Endothelial cell (in vitro differentiated cells): ENCODE measurements at places on chromosomes 3 and 15.

DNA sequence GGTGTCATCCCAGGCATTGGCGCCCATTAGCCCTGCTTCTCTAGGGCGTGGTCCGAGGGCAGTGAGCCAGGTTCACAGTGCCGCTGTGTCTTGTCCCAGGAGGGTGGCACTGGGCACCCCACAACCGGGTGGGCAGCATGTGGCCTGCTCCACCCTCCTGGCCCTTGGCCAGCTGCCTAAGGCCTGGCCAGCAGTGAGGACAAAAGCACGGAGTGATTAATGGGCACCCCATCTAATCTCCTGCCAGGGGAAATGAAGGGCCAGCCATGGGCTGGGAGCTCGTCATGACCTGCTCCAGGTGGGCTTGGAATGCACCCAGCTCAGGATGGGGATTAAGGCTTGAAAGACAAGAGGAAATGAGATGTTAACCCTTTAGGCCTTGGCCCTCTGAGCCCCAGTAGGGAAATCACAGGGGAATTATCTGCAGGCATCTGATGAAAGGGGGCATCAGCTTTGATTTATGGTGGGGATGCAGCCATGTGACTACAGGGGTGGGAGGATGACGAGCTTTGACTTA lies 5.2 kb downstream of the THSD4 start:
- no peak for DNase-seq

DNA sequence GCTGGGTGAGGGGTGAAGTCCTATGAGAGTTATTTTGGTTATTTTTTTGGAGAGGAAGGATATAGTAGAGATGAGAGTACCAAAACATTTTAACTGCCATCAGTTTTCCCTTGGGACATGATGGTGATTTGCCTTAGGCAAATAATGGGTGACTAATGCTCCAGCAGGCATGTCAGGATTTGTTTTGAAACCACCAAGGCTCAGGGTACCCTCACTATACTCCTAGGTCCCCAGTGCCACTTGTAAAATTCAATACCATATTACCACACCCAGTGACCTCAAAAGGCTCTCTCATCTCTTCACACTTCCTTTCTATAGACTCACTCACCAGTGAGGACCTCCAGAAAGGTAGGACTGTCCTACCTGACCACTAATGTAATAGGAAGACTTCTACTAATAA lies 83.6 kb downstream of the WDR72 start:
- DNase-seq, result no peak

- DNase-seq, result no peak
Observed at GRCh38 chr15:100596792-100597191, 5.2 kb downstream of the LINS1 start.

DNA sequence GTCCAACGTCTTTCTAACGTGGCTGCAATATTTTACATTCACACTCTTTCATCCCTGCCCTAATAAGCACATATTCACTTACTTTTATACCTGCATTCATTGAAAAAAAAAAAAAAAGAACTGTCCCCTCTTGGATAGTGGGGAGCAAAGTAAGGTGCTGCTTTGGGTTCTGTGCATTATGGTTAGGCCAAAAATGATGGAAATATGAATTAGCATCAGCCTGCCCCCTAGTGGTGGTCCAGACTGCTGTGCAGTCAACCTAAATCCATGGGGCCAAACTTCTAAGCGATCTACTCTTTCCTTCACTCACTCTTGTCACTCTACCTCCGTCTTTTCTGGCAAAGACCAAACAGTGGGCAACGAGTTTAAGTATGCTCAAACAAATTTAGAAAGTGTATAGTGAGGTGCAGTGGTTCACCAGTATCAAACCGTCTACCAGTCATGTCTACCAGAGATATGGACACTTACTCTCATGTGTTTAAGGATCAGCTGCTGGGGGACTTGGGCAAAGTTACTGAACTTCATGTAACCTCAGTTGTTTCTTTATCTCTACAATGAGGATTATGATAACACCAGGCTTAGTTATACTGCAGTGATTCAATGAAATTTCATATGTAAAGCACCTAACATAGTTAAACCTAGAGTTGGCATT lies 61.5 kb upstream of the GRM7 start:
- peak; percentile 41 for DNase-seq

DNA sequence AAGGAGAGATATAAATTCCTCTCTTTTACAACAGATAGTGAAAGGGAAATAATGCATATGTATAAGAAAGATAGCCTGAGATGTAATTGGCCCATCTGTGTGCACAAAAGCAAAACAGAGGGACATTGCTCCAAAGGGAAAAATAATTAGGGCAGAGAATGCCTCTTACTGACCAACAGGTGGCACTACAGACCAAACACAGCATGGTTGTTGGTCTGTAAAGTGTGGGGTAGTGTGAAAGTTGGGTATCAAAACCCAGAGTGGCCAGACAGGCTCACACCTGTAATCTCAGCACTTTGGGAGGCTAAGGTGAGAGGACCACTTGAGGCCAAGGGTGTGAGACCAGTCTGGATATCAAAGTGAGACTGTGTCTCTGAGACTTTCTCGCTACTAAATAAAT lies 4.5 kb upstream of the TLNRD1 start:
- DNase-seq, result no peak

DNA sequence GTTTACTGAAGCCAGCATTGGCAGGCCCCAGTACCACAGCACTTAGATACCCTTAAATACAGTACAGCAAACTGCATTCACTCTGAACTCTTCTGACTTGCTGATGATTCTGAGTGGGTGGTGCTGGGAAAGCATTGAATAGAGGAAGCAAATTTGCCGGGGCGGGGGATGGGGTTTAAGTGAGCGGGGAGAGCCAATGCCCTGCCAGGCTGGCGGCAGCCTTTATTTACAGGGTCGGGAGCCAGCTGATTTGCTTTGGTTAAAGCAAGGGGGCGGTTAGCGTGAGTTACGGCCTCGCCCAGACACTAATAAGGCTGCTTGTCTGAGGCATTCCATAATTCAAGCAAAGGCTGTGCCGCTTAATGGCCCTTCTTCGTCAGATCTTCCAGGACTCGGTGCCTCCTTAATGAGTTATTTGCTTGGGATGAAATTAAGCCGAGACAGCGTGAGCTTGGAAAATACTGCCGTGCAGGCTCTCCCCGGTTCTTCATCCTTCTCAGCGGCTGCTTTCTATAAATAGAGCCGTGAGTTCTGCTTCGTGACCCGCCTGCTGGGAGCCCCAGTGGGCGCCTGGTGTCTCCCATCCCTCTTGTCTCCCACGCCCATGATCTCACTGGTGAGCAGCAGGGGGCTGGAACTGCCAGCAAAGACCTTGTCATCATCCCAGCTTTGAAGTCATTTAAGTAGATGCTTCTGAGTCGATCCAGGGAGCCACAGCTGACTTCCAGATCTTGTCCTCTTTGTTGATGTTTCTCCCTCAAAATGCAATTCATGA lies 25.8 kb downstream of the SPSB4 start:
- DNase-seq, result no peak

DNA sequence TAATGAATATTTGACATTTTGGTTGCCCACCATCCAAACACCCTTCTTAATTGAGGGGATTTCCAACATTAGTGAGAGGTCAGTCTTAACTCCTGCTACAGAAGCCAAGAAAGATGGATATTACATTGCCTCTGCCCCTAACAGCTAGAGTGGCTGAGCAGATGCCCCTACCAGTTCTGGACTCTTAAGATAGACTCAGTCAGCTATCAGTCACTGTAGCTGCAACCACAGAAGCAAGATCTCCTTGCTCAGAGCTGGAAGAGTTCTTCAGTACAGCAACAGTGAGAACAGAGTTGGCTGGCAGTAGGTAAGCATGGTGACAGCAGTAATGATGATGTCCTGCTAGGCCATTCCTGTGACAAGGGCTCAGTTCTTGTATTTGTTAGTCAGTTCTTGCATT lies 29.4 kb upstream of the TNFSF10 start:
- DNase-seq, result no peak

DNA sequence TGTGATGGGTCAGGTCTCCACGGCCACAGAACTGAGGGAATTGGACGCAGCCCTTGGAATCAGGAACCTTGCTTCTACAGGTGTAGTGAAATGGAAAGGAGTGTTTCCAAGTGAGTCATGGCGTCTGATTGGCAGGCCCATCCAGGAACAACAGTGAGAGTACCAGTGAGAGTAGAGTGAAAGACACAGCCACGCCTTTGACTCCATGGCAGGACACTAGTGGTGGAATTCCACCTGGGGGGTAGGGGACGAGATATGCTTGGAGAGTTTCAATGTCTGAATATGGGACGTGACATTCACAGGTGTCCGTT lies 3.0 kb upstream of the SLC28A1 start:
- DNase-seq, result no peak

- no peak for DNase-seq
Observed at GRCh38 chr3:28677581-28677980, 329.0 kb upstream of the AZI2 start.

GRCh38 chr15:68616397-68616796 lies 37.6 kb downstream of the CORO2B start:
- DNase-seq, result no peak

- DNase-seq, result no peak
Observed at GRCh38 chr3:5258526-5258925, 71.0 kb downstream of the EDEM1 start.

GRCh38 chr3:128354788-128355542 lies 111.7 kb downstream of the DNAJB8 start:
- no peak for DNase-seq

GRCh38 chr3:12280357-12280806 lies 8.5 kb upstream of the PPARG start:
- no peak for DNase-seq

DNA sequence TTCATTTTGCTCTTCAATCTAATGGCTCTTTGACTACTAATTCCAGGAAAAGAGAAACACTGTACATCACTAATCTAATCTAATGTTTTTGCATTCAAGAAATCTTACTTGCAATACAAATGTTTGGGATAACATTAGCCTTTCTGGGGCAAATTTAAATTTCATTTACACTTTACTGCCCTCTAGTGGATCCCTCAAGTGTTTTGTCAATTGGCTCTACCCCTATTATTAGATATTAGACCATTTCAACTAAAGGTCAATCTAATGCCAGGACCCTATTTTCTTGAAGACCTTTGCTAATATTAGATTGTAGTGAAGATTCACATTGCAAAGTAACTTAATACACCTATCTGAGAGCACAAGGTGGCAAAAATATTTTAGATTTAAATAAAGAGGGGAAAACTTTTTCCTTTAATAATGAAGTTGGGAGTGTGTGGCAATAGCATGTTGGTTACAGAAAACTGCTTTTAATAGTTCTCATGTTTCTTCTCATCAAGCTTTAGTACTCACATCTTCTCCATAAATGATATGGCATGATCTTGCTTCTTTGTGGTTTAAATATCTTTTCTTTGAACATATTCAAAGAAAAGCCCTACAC lies 5.0 kb downstream of the C2CD4A start:
- DNase-seq, result no peak

GRCh38 chr3:106805625-106806024 lies 571.6 kb upstream of the CCDC54 start:
- no peak for DNase-seq

DNA sequence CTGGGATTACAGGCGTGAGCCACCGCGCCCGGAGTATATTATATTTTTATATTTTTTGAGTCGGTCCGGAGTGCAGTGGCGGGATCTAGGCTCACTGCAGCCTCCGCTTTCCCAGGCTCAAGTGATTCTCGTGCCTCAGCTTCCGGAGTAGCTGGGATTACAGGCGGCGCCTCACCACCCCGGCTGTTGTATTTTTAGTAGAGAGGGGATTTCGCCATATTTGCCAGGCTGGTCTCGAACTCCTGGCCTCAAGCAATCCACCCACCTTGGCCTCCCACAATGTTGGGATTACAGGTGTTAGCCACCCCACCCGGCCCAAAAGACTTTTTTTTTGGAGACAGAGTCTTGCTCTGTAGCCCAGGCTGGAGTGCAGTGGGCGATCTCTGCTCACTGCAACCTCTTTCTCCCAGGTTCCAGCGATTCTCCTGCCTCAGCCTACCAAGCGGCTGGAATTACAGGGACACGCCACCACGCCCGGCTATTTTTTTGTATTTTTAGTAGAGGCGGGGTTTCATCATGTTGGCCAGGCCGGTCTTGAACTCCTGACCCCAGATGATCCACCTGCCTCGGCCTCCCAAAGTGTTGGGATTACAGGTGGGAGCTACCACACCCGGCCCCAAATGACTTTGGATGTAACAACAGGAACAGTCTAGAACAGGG lies 1.0 kb downstream of the ZNF589 start:
- DNase-seq, result peak; percentile 16

GRCh38 chr3:154071146-154071545 lies 50.0 kb upstream of the ARHGEF26 start:
- DNase-seq, result no peak

DNA sequence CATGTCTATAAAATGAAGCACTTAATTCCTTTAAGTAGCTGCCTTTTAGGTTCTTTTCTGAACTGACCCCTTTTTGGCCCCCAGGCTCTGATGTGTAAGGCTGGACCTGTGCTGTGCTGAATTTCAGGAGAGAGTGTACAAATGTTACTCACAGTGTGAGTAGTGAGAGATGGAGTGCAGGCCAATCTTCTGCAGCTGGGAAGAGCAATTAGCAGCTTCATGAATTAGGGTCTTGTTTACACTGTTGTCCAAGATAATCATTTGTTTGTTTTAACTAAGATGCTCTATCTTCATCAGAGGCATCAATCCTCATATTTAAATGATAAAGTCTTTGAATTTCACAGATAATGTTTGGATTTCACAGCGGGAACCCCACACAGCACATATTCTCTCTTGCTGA lies 19.4 kb downstream of the ARPP21 start:
- DNase-seq, result no peak

- no peak for DNase-seq
Observed at GRCh38 chr15:38894243-38894948, 329.8 kb upstream of the RASGRP1 start.

GRCh38 chr3:179452872-179453271 lies 1.6 kb upstream of the GNB4 start:
- no peak for DNase-seq

- no peak for DNase-seq
Observed at GRCh38 chr15:79529157-79529785, 97.1 kb downstream of the MINAR1 start.

DNA sequence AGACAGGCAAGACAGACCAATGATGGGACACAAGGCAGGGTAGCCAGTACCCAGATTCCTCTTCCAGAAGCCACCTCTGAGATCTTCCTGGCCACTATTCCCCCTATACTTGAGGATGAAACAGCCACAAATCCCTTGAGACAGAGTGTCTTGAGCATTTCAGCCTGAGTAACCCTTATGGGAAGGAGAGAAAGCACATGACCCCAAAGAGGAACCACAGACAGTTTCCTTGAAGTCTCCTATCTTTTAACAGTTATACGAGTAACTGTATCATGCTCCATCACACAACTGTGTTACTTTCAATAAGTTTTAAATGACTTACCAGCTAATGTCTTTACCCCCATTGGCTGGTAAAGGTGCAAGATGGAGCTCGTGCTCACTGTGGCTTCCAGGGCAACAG lies 9.3 kb downstream of the VIPR1 start:
- no peak for DNase-seq

DNA sequence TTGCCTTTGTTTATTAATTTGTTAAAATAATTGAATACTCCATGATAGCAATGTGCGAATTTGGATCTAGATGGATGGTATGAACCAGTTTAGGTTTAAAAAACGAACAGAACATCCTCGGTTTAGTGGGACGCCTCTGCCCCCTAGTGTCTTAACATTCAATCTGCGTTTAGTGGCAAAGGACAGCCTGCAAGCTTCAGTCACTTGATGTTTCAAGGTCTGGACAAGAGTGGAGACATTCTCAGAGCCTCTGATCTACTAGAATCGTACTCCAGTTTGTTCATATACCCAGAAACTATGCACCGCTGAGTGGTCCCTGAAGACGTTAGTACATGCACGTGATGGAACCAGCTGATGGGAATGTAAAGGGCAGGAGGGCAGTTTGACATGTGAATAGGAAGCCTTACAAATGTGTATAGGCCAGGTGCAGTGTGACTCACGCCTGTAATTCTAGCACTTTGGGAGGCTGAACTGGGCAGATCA lies 17.8 kb upstream of the ATP13A4 start:
- DNase-seq, result peak; percentile 66
